ENCODE measurements at places on chromosomes 5 and 9.

DNA sequence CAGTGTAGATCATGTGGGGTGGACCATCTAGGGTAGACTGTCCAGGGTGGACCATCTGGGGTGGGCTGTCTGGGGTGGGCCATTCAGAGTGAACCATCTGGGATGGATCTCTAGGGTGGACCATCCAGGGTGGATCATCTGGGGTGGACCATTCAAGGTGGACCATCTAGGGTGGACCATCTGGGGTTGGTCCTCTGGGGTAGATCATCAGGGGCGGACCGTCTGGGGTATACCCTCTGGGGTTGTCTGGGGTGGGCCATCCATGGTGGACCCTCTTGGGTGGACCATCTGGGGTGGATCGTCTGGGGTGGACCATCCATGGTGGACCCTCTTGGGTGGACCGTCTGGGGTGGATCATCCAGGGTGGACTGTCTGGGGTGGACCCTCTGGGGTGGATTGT, 64.3 kb downstream of the KCNT1 start:
- DNase-seq = no peak

- no peak for DNase-seq
These were observed 106.2 kb upstream of the LMX1B start for GRCh38 chr9:126507318-126508109.

DNA sequence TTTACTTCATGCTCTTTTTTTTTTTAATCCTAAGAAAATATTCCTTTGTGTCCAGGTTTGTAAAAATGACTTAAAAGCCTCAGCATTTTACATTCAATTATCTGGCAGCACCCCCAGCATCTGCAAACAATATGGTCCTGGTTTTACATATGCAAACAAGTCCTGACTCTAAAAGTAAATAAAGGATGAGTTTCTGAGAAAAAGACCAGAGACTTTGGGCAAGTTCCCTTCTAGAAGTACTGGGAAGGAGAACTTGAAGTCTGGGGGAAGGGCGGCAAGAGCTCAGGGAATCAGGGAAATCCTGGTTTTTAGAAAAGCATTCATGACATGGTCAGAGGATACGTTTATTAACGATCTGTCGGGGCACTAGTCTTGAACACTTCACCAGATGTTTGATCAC, 25.8 kb downstream of the COL23A1 start:
- DNase-seq = no peak

- no peak for DNase-seq
These were observed 95.0 kb upstream of the PAM start for GRCh38 chr5:102660111-102660510.

DNA sequence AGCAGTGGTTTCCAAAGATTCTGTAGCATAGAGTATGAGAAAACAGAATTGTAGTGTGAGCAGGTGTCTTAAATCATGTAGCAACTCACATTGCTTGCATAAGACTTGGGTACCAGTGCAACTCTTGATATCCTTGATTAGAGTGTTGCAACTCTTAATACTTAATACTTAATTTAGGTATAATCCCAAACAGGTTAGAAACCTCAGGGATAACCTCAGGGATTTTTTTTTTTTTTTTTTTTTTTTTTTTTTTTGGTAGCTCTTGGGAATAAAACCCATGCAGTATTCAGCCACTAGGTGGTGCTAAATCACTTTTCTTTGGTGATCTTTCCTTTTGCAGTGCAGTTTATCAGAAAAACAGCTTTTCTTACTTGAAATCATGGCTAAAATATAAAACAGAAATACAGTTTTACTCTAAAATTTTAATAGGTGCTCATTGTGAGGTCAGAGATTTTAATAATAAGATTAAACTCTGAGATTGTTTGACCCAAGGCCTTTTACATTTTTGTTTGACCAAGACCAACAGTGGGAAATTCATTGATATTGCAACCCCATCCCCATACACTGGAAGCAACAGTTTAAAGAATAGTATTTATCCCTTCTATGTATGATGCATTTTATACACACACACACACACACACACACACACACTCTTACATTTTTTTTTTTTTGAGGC, 55.3 kb downstream of the ERAP1 start:
- no peak for DNase-seq

DNA sequence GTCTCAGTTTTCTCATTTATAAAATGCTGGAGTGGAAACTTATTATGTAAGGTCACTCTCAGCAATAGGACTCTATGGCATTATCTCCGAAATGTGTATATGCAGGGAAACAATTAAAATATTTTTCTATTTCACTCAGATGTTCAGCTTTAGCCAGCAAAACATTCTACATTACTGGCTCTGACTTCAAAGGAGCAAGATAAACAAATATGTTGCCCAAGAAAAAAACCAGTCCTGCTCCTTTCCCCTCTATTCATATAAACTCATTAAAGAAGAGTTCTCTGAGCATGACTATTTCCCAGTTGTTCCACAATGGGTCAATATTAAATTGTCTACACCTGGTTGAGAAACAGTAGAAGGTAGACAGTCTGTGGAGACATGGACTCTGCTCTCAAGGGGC, 155.0 kb downstream of the NPR3 start:
- no peak for DNase-seq

- DNase-seq = no peak
These were observed 294.0 kb downstream of the EFNA5 start for GRCh38 chr5:107376546-107377276.

GRCh38 chr9:108475813-108476212, 380.0 kb downstream of the ACTL7B start:
- no peak for DNase-seq

DNA sequence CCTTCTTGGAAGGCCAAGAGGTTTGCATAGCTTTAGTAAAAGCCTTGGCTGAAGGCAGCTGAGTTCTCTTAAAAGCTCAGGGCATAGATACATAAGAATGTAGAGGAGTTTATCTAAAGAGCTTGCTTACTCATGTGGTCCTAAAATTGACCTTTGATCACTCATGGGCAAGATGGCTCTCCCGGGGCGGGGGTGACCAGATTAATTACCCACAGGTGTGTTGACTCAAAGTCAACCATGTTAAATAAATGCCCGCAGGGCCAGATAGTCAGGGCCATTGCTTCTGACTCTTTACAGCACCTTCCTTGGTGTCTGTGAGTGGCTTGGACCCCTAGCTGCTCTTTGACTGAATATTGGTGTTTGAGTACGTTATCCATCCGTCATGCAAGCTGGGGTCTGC, 33.1 kb upstream of the GHR start:
- no peak for DNase-seq

- no peak for DNase-seq
These were observed 151.6 kb upstream of the PHYKPL start for GRCh38 chr5:178383919-178384815.

DNA sequence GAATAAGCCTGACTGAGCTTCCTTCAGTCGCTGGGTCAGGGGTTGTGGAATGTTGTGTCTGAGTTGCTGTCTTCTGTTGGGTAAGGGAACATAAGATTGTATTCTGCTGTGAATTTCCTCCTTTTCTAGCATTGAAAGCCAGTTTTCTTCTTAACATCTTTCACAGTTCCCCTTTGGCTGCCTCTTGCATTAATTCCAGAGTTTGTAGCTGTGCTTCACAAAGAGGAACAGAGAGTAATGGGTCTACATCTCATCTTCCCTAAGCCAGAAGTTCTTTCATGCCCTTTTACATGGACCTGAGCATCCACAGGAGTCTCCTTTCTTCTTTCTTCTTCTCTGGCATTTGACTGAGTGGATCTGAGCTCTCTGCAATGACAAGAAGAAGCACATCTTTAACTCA, 686.8 kb downstream of the KCTD16 start:
- no peak for DNase-seq

DNA sequence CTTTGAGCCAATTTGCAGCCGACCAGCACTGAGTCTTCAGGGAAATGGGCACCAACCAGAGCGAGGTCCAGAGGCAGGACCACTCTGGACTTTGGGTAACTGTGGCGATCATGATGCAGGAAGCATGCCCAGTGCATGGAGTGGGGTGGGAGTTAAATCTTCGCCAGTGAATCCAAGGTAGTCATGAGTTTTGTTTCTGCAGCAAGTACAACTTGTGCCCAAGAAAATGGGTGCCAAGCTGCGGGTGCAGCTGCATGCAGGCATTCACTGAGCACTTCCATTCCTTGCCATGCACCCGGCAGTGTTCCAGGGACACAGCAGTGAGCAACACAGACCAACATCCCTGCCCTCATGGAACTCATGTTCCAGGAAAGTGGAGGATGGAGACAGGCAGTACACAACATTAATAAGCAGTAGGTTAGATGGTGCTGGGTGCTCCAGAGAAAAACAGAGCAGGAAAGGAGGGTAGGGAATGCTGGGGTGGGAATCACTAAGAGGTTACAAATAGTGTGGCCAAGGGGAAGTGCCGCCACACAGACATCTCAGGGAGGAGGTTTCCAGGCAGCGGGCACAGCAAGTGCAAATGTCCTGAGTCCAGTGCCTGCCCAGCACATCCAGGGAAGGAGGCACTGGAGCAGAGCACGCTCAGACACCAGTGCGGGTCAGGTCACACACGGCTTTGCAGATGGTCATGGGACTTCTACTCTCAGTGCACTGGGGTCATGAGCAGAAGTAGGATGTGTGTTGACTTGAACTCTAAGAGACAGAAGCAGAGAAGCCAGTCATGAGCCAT, 48.2 kb upstream of the LMX1B start:
- no peak for DNase-seq

GRCh38 chr5:119078861-119079260, 8.0 kb downstream of the DMXL1 start:
- no peak for DNase-seq

- DNase-seq = no peak
These were observed 70.8 kb downstream of the FAT2 start for GRCh38 chr5:151520294-151520693.

DNA sequence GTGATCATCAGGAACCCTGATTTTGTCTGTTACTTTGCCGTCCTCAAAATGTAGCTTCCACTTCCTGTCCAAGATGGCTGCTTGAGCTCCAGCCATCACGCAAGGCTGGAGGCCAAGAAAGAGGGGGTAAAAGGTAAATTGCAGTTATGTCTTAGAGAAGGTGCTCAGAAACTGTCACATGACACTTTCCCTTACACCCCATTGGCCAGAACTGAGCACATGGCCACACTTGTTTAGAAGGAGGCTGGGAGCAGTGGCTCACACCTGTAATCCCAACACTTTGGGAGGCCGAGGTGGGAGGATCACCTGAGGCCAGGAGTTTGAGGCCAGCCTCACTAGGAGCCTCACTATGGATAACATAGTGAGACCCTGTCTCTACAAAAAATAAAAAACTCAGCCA, 140.9 kb downstream of the RGS3 start:
- DNase-seq = no peak

GRCh38 chr5:180353980-180354452, 880 bp upstream of the GFPT2 start:
- no peak for DNase-seq

DNA sequence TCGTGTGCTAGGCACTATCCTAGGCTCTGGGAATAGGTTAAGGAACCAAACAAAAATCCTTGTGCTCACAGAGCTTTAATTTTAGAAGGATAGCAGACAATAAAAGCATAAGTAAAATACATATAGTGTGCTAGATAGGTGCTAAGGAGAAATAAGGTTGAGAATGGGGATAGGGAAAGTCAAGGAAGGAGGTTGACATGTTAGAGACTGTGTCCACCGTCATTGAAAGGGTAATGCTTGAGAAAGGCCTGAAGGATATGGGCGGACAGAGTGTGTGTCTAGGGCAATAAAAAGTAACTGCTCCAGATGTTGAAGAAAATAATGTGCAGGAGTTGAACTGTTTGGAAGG, 482 bp upstream of the TDRD7 start:
- DNase-seq = no peak

- no peak for DNase-seq
These were observed 143.7 kb downstream of the ACER2 start for GRCh38 chr9:19552282-19553105.

DNA sequence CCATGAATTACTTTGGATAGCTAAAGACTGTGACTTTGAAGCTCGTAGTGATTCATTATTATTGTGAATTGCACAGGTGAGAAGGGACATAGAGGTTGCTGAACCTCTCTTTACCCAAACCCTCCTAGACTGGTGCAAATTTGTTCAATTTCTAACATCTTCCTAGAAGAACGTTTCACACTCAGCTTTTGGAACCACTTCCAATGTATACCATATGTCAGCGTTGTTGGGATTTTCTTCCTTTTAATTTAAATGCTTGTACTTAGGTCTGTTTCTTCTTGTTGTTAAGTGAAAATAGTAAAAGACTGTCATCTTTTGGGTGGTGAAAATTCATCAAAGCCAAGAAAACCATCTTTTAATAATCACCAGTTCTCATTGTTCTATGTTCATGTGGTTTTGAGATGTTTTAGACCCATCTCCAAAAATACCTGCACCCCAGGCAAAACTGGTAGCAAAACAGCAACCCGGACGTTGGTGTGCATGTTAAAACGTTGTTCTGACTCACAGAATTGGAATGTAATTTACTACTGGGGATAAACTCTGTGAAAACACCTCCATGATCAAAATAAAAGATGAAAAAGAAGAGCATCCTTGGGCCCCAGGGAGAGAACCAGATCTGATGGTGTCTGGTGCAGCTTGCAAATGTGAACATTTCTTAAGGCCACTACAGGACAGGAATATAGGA, 238.3 kb downstream of the NPR3 start:
- DNase-seq = no peak

DNA sequence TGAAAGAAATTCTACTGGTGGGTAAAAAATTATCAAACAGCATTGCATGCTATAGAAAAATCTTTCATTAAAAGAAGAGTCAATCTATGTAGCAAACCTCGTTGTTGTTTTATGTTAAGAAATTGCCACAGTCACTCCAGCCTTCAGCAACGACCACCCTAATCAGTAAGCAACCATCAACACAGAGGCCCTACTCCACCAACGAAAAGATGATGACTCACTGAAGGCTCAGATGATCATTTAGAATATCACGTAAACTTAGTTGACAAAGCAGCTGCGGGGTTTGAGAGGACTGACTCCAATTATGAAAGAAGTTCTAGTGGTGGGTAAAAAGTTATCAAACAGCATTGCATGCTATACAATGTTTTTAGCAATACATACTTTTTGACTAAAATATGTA, 242.6 kb downstream of the DRD1 start:
- no peak for DNase-seq

DNA sequence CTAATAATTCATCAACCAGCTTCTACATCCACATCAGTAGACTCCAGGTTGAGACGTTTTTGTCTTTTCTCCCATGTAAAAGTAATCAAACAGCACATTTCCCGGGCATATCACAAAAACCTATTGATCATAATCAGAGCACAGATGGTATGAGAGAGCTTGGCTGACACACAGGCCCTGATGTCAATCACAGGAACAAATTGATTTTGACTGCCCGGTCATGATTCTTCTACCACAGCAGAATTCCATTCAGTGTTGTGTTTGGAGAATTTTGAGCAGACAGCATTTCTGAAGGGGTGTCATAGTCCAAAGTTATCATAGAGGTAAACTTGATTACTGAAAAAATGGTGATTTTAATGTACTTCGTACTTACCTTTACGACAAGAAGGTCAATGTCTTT, 351.1 kb downstream of the ZSWIM6 start:
- no peak for DNase-seq

- no peak for DNase-seq
These were observed 161.5 kb upstream of the KIF2A start for GRCh38 chr5:62144401-62145022.

Data from stimulated activated CD4-positive, alpha-beta T cell treated with anti-CD3 and anti-CD28 coated beads, Interleukin-1b, Interleukin-23, amount 100 ng/mL, for 1 hour (primary cell).